ENCODE measurements at places on chromosomes 5 and 9.

- no peak for DNase-seq
Observed at GRCh38 chr5:156543348-156544145, 216.6 kb downstream of the SGCD start.

GRCh38 chr5:176959051-176959450, 47.5 kb downstream of the UIMC1 start:
- peak; percentile 17 for DNase-seq

DNA sequence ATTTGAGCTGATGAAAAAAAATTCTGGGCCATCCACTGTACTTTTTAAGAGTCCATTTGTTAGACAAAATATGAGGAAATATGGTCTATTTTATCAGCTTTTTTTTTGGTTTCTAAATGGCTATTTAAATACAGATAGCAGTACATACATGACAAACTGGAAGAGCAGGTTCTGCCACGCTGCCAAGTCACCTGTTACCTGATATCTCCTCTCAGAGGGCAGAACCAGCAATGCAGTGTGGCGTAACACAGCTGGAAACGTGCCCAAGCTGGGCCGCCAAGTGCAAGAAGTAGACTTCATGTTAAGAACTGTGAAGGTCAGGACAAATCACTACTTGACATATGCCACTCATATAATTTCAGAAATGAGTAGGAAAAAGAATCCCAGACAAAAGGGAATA, 8.1 kb downstream of the MCIDAS start:
- DNase-seq, result no peak

DNA sequence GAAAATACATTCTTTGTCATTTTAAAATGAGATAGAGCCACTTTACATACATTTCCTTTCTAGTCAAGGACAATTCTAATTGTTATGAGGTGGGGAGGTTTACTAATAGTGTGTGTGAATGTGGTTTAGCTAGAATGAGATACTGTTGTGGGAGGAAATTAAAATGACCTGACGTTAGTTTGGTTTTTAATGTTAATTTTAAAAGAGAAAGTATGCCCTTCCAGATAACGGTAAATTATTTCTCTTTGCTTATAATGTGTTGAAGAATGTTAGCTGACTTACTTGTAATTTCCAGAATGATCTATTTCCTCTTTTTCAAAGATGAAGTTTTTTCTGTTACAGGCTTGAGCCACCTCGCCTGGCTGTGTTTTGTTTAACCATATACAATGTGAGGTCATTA, 1.7 kb upstream of the TAF7 start:
- no peak for DNase-seq

DNA sequence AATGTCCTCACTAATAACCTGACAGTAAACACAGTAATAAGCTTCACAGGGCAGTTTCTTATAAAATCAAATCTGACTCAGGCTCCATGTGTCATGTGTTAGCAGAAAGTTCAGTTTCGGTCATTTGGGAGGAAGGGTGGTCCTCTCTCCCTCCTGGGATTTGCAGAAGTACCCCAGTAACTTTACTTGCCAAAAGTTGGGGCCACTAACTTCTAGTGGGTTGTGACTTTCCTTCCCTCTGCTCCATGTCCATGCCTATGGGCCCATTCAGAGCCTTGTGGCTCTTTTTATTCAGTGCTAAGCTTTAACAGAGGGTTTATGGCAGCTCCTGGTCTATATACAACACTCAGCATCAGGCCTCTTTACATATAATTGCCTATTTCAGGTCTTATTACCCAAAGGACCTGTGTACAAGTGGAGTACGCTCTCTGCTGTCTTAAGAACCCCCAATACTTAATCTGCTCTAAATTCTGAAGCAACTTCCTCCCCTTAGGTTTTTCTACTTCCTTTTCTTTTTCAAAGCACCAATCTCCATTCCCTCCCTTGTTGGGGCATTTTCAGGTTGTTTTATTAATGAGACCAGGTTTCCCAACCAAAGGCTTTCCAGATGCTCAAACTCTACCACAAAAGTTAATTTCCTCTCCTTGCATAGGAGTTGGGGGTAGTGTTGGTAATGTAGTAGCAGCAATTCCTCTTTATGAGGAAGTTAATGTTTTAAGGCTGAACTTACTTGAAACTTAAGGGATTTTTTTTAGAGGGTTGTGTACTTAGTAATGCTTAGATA, 107.7 kb downstream of the CCDC192 start:
- no peak for DNase-seq

GRCh38 chr9:38380230-38380871, 12.2 kb upstream of the ALDH1B1 start:
- peak; percentile 32 for DNase-seq

- DNase-seq, result peak; percentile 70
Observed at GRCh38 chr5:150107909-150108447, 21.6 kb upstream of the CSF1R start.

DNA sequence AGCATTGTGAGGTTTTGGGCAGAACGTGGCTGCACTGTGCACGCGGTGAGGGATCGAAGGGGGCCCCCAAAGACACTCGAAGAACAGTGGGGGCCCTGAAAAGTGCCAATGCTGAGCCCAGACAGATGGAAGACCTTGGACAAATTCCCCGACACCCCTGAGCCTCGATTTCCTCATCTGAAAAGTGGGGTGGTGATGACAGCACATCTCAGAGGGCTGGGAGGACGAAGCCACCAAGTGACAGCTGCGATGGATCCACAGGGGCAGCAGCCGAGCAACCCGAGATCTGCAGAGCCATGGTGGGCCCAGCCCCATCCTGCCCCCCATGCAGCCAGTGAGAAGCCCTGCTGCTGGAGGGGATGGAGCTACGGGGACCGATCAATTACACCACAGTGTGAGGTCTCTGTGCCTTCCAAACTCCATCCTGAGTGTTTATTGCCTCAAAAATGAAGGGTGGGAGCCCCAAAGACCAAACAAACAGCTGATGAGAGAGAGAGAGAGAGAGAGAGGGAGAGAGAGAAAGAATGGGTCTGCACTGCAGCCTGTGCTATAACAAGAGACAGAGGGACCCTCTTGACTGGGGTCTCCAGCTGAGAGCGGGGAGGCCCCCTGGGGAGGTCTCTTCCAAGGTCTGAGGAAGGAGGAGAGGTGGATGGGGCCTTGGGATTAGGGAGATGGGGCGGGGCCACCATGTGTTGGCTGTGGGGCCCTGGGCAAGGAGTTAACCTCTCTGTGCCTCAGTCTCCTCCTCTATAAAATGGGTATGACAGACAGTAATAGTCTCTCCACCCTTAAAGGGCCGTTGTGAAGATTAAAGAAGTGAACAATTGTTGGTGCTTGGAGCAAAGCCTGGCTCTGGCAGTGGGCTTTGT, 134.4 kb upstream of the IER5L start:
- DNase-seq, result no peak

DNA sequence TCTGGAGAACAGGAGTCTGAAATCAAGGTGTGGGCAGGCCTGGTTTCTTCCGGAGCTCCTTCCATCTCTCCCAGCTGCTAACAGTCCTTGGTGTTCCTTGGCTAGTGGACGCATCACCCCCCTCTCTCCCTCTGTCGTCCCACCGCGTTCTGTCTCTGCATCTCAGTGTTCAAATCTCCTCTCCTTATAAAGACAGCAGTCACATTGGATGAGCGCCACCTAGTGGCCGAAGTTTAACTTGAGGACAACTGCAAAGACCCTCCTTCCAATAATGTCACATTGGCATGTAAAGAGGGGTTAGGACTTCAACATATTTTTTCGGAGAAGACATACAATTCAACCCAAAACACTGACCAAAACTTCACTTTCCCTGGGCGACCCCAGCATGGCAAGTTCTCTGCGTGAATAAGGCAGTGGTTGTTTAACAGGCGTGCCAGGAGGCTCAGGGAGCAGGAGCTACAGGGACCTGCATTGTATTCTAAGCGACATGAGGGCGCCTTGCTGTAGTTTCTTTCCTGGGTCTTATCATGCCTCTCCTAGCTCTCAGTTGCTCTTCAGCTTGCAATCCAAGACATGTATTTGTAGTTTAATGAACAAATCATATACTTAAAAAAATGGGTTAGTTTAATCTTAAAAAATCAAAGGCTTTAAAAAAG, 27.9 kb upstream of the BASP1 start:
- peak; percentile 85 for DNase-seq

DNA sequence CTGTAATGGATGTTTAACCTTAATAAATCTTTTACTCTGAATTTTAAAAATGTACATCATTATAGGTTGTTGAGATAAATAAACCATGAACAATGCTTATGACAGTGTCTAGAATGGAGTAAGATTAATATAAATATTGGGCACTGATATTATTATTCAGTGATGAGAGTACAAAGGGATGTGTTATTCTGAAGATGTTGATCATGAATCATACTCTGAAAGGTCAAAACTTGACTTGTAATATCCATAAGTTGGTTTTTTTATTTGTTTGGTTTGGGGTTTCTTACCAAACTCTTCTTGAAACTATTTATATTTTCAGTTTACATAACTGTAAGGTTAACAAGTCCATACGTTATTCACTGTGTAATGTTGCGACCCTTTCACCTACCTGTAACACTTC, 163.2 kb downstream of the MPDZ start:
- peak; percentile 28 for DNase-seq

DNA sequence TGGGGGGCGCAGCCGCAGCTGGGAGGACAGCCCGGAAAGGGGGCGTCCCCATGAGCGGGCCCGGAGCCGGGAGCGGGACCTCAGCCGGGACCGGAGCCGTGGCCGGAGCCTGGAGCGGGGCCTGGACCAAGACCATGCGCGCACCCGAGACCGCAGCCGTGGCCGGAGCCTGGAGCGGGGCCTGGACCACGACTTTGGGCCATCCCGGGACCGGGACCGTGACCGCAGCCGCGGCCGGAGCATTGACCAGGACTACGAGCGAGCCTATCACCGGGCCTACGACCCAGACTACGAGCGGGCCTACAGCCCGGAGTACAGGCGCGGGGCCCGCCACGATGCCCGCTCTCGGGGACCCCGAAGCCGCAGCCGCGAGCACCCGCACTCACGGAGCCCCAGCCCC, 47.0 kb downstream of the TJP2 start:
- no peak for DNase-seq

GRCh38 chr9:87707805-87708506, 18.0 kb upstream of the CTSL start:
- peak; percentile 50 for DNase-seq

DNA sequence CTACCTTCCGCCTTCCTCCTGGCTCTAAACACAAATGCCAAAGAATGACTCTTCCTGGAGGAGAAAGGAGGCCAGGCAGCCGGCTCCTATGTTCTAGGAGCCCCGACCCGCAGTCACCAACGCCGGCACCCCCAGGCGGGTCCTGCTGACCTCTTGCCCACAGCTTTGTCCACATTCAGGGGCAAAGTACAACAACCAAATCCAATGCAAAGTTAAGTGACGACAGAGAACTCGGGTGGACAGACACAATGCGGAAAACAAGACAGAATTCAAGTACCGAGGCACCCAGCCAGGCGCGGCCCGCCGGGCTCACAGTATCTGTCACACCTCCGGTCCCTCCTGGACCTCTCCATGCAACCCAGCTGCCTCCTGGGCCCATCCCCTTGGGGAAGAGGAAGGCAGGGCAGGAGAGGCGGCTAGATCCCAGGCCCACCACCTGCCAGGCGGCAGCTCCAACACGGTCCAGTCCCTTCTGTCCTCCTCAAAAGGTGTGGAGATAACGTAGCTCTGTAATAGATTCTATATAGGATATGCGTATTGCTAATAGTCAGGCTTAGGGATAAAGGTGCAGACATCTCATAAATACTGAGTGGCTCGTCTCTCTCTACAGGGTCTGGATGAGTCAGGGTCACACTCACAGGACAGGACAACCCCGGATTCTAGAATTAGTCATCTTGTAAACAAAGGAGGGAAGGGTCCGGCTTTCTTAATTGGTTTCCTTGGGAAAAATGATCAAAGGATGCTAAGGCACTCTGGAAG, 46.9 kb upstream of the UBAC1 start:
- DNase-seq, result peak; percentile 77

DNA sequence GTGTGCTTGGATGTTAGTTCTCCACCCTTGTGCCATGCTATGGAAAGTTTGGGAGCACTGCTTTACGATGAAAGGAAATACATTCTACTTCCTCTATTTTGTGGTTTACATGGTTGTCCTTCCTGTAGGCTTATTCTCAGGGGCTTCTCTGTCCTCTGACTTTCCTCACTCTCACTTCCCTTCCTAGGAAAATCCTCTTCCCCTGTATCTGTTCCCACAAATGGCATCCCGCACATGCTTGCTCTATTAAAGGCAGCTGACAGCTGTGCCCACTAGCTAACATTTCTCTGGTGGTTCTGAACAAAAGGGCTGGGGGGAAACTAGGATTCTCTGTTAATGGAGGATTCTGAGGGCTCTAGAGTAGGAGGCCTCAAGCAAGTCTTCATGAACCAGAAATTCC, 52.4 kb downstream of the FAM170A start:
- DNase-seq, result no peak

- no peak for DNase-seq
Observed at GRCh38 chr5:108451269-108451668, 69.4 kb upstream of the FBXL17 start.

GRCh38 chr9:108442627-108443018, 413.2 kb downstream of the ACTL7B start:
- DNase-seq, result no peak

DNA sequence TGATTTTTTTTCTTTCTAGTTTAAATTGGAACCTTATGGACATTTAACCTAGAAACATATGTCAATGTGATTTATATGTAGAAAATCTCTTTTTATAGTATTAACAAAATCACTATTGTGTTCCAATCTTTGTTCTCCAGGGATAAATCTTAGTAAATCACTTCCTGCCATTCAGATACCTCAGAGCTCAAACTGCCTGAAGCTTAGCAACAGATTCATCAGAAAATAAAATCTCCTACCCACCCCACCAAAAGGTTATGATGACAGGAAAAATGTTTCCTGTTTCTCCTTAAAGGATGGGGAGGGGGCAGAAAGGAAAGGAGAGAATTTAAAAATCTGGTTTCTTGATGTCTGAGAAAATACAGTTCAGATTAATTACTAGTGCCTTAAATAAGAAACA, 105.0 kb upstream of the TUT7 start:
- no peak for DNase-seq

- DNase-seq, result no peak
Observed at GRCh38 chr5:51832934-51833470, 449.8 kb downstream of the ISL1 start.

GRCh38 chr5:137888863-137889759, at the start of gene PKD2L2:
Gene PKD2L2 (plus strand): TSS chr5:137889457. CDS start chr5:137889492, 35 bp downstream.
- peak; percentile 91 for DNase-seq

DNA sequence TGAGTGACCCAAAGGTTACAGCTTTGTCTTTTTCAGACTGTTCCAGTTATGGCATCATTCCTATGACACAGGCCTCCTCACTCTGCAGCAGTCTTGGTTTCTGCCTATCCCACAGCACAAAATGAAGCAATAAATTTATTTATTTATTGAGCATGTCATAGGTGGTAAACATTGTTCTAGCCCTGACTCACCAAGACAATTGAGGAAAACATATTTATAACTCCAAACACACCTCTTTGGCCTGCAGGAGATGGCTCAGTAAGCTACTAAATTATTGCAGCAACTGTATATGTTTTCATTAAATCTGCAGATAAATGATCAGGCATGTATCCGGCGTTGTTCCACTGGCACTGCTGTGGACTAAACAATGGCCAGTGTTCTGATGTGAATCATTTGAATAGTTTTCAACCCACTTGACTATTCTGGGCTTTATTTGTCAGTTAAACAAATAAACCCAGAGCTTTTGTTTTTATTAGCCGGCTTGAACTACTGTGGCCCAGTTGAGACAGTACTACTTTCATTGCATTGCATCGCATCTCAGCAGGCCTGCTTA, 83.2 kb downstream of the FOXD1 start:
- peak; percentile 85 for DNase-seq
